ENCODE measurements at places on chromosomes 5 and 9.
A peak's percentile ranks its signal among the peaks of the same experiment; 100 is the strongest.

DNA sequence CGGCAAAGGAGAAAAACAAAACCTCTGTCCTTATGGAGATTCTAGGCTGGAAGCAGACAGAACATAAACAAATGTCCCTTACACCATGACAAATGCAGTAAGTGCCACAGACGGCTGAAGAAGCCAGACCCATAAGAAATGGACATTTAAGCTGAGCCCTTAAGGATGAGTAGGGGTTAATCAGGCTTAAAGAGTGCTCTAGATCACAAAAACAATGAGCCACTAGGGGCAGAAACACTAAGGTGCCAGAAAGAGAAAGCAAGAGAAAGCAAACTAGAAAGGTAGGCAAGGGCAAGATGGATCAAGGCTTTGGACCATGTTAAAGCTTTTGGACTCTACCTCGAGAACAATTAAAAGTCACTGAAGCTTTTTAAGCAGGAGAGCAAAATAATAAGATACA, 326.9 kb upstream of the WWC1 start:
- no peak for DNase-seq

- DNase-seq, result no peak
Observed at GRCh38 chr5:68529581-68529980, 314.0 kb downstream of the PIK3R1 start.

DNA sequence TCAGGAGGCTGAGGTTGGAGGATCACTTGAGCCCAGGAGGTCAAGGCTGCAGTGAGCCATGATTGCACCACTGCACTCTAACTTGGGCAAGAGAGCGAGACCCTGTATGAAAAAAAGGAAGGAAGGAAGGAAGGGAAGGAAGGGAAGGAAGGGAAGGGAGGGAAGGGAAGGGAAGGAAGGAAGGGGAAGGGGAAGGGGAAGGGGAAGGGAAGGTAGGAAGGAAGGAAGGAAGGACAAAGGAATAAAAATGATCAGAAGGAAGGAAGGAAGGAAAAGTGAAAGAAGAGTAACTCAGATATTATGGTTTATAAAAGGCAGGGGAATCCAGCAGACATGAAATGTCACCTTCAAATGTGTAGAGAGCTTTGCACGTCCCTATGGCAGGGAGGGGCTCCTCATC, 64.4 kb downstream of the USP20 start:
- no peak for DNase-seq

DNA sequence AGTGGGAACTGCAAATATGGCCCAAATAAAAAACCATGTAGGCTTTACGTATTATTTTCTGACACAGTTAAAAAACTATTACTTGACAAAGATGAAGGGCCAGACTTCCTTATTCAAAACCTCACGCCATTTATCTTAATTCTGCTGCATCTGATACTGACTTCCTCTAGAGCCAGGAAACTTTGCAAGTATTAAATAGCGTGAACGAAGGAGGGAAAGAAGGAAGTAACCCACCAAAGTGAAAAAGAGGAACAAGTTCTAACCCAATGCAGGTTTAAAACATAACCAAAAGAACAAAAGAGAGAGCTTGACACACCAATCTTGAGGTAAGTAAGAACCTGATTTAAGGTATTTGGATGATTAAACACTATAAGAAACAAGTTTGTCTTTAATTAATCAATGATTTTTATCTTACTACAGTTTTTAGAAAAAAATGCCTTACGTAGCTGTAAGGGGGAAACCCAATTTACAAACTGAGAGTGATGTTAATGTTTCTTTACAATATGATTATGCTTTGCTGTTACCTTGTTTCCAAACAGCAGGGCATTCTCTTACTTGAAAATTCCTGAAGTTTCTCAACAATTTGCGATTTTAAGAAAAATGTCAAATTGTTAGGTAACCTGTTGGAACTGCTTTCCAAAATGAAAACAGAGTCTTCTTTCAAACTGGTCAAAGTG, at the start of gene GAPT:
Gene GAPT (plus strand): TSS at position 220 of the 677 bp plus-strand sequence. CDS start 3,102 bp downstream, outside the sequence.
- DNase-seq, result peak; percentile 17

GRCh38 chr9:94720846-94721549, 5.5 kb upstream of the AOPEP start:
- no peak for DNase-seq

DNA sequence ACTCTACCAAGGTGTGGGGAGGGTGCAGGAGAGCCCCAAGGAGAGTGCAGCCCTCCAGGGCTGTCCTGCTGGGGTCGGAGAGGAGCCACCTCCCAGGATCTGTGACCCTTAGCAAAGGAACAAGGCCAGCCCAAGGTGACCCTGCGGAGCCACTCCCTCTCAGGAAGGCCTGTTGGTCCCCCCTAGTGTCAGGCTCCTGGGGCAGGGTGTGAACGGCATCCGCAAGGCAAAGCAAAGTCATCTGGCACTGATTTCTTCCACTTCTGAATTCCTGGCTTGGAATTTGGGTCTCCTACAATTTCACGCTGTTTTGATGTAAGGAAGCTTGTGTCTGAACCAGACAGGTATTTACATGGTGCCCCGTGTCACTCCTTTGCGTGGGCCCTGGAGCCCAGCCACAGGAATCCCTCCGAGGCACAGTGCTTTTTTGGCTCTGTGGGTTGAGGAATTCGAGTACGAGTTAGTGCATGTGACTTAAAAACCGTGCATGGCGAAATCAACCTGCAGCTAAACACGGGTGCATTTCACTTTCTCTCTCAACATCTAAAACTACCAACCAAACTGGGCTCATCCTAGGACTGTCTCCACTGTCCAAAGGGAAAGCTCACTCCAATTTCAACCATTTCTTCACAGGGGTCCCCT, 24.5 kb upstream of the GFPT2 start:
- DNase-seq, result no peak

DNA sequence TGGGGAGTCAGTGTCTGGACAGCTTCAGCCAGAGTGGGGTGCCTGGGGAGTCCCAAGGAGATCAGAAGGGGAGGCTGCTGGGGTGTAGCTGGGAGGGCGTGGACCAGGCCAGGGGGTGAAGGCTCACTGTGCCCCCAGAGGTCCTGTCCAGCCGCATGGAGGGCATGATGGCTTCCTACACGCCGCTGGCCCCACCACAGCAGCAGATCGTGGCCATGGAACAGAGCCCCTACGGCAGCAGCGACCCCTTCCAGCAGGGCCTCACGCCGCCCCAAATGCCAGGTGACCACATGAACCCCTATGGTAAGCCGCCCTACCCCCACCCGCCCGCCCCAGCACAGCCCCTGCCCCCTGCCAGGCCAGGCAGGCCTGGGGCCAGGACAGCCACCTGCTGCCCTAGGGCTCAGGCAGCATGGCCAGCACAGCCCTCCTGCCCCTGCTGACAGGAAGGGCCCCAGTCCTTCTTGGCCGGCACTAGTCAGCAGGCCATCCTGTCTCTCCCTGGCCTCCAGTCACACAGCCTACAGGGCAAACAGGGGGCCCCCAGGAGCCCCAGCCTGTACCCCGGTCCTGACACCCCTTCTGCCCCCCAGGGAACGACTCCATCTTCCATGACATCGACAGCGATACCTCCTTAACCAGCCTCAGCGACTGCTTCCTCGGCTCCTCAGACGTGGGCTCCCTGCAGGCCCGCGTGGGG, 82.1 kb downstream of the LMX1B start:
- no peak for DNase-seq

GRCh38 chr5:3320317-3320875, 275.2 kb upstream of the IRX1 start:
- no peak for DNase-seq

GRCh38 chr9:99052815-99053715, 51.8 kb upstream of the TGFBR1 start:
- no peak for DNase-seq

- no peak for DNase-seq
Observed at GRCh38 chr9:108244686-108245085, 611.1 kb downstream of the ACTL7B start.

GRCh38 chr9:89464300-89464901, 33.5 kb downstream of the SEMA4D start:
- DNase-seq, result no peak

GRCh38 chr5:22473886-22474285, 379.3 kb downstream of the CDH12 start:
- no peak for DNase-seq

DNA sequence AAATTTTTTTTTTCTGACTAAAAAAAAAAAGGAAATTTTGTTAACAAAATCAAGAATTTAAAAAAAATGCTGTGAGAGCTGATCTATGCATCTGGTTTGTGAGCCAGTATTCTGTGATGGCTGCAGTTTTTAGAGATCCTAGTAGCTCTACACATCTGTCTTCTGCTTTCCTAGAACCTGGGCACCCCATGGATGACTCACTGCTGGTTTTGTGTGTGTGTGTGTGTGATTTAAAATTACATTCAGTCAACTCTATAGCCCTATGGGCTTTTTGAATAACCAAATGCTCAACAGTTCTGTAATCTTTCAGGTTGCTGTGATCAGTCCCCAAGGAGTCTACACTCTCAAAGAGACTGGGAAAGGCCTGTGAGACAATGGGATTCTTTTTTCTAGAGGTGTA, 2.5 kb upstream of the PSMD5 start:
- DNase-seq, result no peak

DNA sequence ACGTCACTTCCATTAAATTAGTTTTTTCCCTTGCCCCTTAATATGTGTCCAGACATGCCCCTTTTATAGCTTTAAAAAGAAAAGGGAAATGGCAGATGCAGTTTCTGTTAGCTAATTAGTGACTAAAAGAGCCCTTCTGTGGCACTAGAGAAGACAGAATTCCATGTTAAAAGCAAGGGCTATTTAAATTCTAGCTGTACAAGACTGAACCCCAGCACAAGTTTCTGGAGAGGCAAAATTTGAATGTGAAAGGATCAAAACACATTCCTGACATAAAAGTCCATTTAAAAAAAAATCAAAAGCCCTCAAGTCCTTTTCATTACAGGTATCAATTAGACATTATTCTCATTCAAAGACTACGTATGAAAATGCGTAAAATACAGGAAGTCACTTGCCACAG, 78.7 kb downstream of the HAPLN1 start:
- no peak for DNase-seq

- DNase-seq, result peak; percentile 27
Observed at GRCh38 chr5:73792687-73793320, 166.8 kb downstream of the ARHGEF28 start.

DNA sequence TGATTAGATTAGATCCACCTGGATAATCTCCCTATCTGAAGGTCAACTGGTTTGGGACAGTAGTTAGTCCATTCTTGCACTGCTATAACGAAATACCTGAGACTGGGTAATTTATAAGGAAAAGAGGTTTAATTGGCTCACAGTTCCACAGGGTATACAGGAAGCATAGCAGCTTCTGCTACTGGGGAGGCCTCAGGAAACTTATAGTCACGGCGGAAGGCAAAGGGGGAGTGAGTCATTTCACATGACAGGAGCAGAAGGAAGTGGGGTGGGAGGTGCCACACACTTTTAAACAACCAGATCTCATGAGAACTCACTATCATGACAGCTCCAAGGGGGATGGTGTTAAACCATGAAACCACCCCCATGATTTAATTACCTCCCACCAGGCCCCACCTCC, 9.9 kb downstream of the C9orf40 start:
- no peak for DNase-seq

- no peak for DNase-seq
Observed at GRCh38 chr9:112705768-112706427, 12.0 kb downstream of the INIP start.

DNA sequence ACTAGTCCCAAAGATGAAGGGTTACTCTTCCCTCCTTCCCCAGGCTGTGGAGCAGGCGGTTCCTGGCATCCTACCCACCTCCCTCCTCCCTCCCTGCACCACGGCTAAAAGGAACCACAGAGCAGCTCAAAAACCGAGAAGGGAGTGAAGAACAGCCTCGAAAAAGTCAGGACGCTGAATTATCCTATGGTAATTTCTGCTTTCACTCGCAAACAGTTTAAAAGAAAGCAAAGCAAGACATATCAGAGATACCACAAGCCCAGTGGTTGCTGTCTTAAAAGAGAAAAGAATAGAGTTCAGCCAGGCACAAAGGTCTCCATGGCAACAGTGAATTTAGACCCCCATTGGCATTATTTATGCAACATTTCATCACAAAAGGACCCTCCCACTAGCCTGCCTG, 315.4 kb downstream of the CTNND2 start:
- DNase-seq, result no peak

Data from GM19239 (cell line).